ENCODE measurements at places on chromosomes 5 and 9.

DNA sequence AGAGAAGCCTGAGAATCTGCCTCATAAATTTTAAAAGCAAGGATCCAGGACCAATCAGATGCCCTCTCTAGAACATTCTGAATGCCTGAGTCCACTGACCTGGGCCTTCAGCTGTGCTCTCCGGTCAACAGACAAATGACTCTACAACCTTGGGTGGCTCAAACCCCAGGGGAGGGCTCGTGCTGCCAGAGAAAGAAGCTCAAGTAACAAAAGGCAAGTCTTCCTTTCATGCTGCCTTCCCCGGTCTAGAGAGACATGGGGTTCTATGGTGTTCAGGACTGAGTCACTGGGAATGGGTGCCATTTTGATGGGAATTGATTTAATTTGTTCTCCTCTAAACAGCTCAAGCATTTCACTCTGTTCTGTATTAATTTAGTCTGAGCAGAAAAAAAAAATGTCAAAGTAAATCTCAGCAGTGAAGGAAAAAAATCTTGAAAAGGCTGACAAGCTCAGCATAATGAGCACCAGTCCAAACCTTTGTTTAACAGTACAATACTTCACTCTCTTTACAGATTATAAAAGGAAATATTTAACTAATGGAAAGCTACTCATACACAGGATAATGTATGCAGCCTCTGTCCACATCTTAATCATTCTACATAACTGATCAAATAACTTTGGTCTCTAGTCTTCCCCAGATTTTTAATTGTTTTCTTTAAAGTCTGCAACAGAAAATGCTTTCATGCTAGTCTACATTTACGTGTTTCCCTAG, 191.0 kb downstream of the GLIS3 start:
- no peak for DNase-seq

DNA sequence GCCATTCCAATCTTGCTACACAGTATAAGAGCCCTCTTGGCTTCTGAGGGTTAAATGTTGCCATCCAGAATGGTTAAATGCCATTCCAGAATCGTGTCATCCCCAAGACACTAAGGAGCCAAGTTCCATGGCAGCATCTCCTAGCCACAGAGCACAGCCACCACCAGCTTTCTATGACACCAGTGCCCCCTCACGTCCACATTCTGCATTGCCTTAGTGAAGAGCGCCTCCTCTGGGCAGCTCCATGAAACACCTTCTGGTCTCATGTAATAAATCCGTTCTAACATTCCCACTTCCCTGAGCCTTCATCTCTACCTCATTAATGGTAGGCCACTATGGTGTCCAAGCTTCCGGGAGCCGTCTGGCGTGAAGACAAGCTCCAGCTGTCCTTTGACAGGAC, 12.4 kb downstream of the CBY3 start:
- DNase-seq: no peak

- no peak for DNase-seq
These were observed 139.9 kb upstream of the RETREG1 start for GRCh38 chr5:16756692-16757091.

GRCh38 chr5:111299831-111300432, 75.7 kb downstream of the CAMK4 start:
- no peak for DNase-seq

DNA sequence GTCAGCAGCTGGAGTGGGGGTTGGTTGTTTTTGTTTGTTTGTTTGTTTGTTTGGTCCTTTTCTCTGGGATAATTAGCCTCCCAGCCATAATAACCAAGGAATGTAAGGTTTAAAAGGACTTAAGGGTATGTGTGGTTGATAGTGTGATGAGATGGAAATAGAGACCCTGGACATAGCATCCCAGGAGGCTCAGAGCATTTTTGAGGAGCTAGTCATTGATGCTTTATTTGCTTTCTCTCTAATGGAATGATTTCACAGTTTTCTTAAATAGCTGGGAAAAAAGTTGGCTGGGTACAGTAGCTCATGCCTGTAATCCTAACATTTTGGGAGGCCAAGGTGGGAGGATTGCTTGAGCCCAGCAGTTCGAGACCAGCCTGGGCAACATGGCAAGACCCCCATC, 45.1 kb downstream of the TTC1 start:
- DNase-seq: no peak

DNA sequence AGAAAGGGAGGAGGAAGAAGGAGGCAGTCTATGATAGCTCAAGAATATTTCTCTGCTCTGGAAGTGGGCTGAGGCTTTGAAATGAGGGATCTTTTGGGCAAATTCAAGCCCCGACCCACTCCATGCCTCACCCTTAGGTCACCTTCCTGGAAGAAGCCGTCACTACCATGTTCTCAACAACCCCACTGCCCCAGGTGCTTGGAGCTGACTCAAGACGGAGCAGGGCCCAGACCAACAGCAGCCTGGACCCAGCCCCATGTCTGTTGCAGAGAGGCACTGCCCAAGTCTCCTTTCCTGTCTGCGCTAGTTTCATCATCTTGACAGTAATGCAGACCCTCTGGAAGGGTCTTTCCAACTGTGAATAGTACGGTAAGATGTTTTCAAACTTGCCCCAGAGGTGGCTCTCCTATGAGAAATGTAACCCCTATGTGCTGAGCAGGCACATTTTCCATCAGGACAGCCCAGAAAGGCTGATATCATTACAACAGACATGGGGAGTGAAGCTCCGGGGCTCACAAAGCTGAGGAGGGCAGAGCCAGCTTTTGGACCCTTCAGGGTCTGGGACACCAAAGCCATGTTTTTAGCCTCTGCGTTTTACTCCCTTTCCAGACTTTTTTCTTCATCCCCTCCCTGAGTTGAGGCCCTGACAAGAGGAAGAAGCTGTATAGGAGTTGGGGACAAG, 128.2 kb upstream of the LARP1 start:
- DNase-seq: no peak

GRCh38 chr5:169013208-169013728, 287.7 kb downstream of the SLIT3 start:
- DNase-seq: no peak

DNA sequence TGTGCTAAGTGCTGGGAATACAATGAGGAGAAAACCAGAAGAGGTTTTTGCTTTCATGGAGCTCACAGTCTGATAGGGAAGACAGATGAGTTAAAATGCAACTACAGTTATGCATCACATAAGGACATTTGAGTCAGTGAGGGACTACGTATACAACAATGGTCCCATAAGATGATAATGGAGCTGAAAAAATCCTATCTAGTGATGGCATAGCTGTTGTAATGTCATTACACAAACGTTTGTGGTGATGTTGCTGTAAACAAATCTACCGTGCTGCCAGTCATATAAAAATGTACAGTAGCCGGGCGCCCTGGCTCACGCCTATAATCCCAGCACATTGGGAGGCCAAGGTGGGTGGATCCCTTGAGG, 110.1 kb upstream of the RAD23B start:
- DNase-seq: no peak

DNA sequence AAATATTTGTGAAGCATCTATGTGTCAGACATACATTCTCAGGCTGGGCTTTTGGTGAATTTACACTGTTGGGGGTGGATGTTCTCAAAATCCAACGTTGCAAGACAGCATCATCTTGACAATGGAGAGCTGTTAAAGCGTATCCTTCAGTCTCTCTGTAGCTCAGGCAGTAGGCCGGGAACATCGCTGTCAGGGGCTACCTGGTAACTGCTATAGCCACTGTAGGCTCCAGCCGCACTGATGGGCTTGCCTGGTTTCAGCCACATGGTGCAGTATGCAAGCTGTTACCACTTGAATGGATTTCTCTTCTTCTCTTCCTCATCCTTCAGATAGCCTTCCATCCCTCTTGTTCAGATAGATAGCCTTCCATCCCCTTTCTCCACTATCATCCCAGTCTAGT, 51.7 kb downstream of the DRD1 start:
- no peak for DNase-seq

Measured in NCI-H1930 (cell line).